ENCODE measurements at places on chromosomes 5 and 9.

DNA sequence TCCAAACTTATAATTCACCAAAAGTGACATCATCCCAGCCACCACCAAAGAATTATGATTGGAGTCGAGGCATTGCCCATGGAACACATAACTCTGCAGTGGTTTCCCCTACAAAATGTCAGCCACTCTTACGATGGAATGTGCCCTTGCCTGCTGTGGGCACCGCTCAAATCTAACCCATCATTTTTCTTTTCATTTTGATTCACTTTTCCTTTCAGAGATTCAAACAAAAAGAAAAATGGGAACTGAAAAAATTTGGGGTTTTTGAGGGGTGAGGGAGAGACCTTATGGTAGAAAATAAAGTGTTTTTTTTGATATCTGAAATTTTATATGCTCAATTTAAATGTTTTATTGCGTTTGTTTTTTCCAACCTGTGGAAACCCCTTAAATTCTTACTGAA is 28.1 kb downstream of the SMARCA2 start:
- DNase-seq = no peak

DNA sequence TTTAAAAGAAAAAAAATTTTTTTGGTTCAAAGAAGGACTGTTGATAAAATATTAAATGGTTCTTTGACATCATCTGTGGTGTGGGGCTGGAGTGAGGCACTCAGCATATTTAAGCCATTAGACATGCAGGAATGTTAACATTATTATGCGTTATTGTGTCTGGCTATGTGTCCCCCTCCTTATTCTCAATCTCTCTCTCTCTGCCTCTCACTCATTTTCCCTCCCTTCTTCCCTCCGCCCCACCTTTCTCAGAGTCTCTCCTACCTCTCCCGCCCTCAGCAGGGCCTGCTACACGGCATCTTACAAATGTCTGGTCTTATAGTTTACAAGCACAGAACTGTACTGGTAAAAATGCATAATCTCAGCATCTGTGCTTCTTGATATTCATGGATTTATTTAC is 287.8 kb upstream of the TMEM161B start:
- DNase-seq = no peak

- no peak for DNase-seq
These were observed 212.5 kb downstream of the DAB2IP start for GRCh38 chr9:121863955-121864354.

DNA sequence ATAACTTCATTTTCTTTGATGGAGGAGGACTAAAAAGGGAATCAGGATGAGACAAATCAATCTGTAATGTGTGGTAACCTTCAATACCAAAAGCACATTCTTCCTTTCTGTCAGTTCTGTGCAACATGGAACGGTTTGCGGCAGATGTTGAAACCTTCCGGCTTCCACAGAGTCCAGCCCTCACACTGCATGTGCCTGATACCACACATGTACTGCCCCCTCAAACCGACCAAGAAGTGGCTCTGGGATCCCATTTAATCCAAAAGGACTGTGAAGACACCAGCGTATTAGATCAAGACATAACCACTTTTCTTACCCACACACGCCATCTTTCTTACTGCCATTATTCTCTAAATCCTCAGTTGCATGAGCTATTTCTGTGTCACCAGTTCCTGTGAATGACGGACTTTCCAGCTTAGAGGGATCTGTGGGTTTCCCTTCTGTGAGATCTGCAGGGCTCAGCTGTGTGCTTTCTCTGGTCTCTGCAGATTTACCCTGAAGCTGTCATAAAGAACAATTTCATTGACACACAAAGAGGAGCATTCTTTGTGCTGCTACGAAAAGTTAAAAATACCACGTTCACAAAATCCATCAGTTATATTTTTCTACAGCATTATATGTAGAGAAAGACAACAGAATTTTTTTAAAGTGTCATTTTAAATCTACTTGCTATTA is 25.8 kb downstream of the NSUN2 start:
- DNase-seq = no peak

DNA sequence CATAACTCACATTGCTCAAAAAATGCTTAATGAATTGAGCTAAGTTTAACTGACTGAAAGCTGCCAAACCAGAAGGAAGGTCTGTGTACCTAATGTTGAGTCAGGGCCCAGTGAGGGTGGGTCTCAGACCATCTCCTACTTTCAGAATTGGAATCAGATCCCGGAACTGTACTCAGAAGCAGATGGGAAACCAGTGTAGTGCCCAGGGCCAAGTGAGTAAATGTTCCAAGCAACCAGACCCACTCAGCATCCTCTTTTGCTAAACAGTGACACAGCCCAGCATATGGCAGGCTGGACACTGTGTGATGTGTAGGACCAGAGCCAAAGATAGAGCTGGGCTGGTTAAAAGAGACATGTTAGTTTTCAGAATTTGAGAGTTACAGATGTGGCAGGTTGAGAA is 94.1 kb downstream of the PLCXD3 start:
- no peak for DNase-seq

- no peak for DNase-seq
These were observed 530.4 kb upstream of the PTPRD start for GRCh38 chr9:11142965-11143738.

GRCh38 chr9:125486152-125486508 is 220.9 kb downstream of the MAPKAP1 start:
- DNase-seq = no peak

DNA sequence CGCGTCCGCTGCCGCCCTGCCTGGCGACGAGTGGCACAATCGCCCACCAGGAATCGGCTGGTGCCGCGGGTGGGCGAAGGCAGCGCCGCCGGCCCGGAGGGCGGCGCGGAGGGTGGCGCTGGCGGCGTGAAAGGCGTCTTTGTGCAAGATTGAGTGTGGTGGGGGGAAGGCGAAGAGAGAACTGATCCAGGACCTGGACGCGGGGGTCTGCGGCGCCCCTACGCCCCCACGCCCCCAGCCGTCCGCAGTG is 4.6 kb upstream of the RGMB start:
- no peak for DNase-seq

GRCh38 chr9:136670576-136671253 is 8.0 kb downstream of the EGFL7 start:
- DNase-seq = no peak

- DNase-seq = no peak
These were observed 108.9 kb downstream of the GDNF start for GRCh38 chr5:37730896-37731455.

GRCh38 chr5:125668884-125669283 is 754.3 kb upstream of the GRAMD2B start:
- DNase-seq = no peak

- DNase-seq = no peak
These were observed 3.9 kb downstream of the BNC2 start for GRCh38 chr9:16866587-16866986.

DNA sequence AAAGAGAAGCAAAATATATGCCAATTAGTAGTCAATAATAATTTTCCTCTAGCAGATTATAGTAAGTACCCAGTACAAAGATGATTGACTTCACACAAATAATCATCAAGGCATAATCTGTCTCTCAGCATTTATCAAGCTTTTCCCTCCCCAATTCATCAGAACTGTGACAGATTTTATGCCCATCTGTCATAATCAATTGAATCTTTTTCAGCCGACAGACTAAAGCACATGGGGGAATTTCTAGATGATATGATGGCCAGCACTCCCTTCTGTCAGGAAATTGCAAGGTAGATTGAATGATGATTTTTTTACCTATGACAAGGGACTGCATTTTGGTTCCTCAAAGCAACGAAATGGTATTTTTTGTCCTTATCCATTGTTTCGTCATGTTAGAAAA is 227.1 kb upstream of the CYLC2 start:
- no peak for DNase-seq
